H4 (cell line): ENCODE measurements at places on chromosomes 3 and 15. TPM values are rescaled to one million over a fixed set of nuclear protein-coding genes. Genes with fewer than 3 reads are reported as not detected.

The LRRC49 gene
- total RNA-seq, result 8.5 and 13.4 TPM in 2 replicates

GRCh38 chr15:78629716-78630065, 8.9 kb upstream of the CHRNA3 start:
- no peak for DNase-seq

- DNase-seq, result no peak
Observed at GRCh38 chr15:60889006-60889405, 340.1 kb downstream of the RORA start.

DNA sequence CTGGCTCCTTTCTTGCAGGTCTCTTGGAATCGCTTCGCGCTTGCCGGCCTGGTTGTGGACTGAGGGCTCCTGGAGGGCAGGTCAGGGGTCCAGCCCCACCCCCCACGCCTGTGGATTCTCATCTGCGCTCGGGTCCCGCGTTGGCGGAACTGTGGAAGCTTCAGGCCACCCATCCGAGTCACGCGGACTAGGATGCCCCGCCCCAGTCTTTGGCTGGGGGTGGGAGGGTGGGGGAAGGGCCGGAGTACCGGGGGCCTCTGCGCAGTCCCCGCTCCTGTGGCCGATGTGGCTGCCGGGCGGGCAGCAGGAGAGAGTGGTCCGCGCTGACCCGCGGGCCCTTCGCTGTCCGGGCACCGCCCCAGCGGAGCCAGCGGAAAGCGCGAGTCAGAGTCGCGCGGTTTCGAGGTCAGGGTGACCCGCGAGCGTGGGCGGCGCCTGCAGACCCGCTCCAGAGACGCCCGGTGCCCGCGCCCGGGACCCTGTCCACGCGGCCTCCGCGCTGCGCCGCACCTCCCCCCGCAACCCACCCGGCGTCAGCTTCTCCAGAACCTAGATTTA, 114.2 kb downstream of the KLF13 start:
- no peak for DNase-seq
